Endothelial cell (in vitro differentiated cells): ENCODE measurements at places on chromosomes 5 and 9. TPM values are rescaled to one million over a fixed set of nuclear protein-coding genes. Genes with fewer than 3 reads are reported as not detected.

MAMDC2 gene
- 0.10 TPM for total RNA-seq

PLAC8L1 gene
- 0.80 TPM for total RNA-seq

KIF2A gene
- total RNA-seq: 56.8 TPM

ALDH1B1 gene
- total RNA-seq: 18.7 TPM

GRCh38 chr9:72524820-72525540 lies 3.6 kb downstream of the TMC1 start:
- DNase-seq: no peak

GRCh38 chr9:92510747-92511146 lies 25.0 kb downstream of the ECM2 start:
- DNase-seq: no peak

DNA sequence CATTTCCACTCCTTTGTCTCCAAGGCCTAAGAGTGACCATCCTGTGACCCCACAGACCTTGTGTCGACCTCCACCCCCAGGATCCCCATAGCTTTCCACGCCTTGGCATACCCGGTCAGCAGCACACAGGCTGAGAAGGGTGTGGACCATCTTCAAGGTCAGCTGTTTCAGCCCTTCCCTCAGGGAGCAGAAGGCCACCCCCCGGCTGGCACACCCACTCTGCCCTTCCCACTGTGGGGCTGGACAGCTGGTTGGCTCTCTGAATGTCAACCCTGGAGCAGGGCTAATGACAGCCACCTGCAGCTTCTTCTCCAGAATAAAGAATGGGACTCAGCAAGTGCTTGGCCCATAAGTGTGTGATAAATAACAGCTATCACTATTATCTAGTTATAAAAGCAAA lies 93.1 kb downstream of the OLFM1 start:
- no peak for DNase-seq

- no peak for DNase-seq
These were observed 158.6 kb downstream of the SEMA6A start for GRCh38 chr5:116415989-116416388.

DNA sequence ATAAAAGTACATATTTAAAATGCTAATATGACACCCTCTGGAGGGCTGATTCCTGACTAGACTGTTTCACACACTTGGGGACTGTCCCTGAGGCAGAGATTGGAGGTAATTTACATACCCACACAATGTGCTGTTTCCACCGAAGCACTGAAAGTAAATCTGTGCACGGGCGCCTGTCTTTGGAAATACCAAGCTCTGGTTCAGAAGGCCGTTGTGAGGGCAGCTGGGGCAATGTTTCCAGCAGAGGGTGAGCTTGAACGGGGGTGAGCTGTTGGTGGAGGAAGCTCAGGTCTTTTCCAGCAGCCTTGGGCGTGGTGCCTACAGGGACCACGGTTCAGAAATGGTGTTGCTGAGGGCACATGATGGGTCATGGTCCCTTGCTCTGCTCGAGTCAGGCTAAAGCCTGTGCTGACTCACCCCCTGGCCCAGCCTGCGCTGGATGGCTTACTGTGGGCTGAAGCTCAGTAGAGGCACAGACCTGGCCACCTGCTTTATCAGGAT lies 25.8 kb upstream of the HMCN2 start:
- DNase-seq: no peak

- no peak for DNase-seq
These were observed 76.3 kb downstream of the CACNA1B start for GRCh38 chr9:137953683-137954438.

DNA sequence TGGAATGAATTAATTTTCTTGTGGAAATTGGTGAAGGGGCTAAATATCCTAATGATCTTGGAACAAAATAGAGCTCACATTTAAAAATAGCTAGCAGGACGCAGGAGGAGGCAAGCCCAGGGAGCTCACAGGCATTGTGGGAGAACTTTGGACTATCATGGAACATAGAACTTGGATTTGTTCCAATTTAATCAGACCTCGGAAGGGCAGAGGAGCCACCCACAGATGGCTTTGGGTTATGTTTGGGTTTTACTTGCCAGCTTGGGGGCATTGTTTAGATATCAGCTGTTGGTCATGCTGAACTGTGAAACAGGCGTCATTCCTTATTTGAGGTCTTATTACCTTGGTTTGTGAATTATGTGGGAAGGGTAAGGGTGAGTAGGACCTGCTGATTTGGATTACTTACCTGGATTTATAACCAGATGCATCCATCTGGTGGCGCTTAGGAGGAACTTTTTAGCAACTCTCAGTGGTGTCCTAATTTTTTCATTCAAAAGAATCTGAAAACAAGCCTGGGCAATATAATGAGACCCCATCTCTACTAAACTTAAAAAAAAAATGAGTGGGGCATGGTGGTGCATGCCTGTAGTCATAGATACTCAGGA lies 14.1 kb upstream of the PTGR1 start:
- no peak for DNase-seq

DNA sequence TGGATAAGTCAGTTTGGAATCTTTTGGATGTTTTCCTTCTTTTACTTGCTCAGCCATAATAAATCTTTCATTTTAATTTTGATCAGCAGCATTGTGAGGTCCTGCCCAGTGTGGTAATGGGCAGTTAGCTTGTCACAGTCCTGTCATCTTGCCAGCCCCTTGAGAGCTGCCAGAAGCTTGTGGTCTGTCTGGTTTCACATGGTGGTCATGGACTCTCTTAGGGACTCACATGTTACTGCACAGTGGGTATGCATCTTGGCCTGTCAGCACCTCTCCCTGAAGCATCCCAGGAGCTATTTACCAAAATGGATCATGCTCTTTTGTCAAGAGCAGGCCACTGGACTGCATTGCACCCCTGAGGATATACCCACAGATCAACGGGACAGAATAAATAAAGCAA lies 60.3 kb downstream of the DAPK1 start:
- DNase-seq: no peak

- DNase-seq: no peak
These were observed 1642.7 kb upstream of the WWC1 start for GRCh38 chr5:166648736-166649135.

DNA sequence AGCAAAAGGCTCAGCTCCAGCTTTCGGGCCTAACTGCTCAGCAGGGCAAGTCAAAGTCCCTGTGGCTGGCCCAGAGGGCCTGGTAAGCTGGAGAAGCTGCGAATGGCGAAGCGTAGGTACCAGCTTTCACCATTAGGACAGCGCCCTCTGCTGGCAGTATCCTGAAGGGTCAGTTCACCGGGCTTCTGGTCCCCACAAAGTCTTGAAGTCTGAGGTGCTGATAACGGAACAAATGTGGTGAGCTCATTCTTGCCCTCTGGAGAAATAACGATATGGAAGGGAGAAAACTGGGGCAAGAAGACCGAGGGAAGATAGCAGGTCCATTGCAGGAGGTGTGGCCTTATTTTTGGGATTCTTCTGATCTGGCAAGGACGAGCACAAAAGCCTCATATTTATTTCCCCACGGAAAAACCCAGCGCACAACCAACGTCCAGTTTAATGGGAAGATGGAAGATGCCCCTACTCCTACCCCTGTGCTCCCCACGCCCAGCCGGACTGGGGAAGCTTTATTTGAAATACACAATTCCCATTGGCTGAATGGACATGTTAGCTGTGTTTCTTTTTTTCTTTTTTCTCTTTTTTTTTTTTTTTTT lies 7.2 kb downstream of the SOWAHA start:
- peak; percentile 90 for DNase-seq

- no peak for DNase-seq
These were observed 10.6 kb downstream of the CDH12 start for GRCh38 chr5:22842574-22842973.

GRCh38 chr5:33848554-33848953 lies 43.2 kb downstream of the ADAMTS12 start:
- DNase-seq: no peak

GRCh38 chr5:15267966-15268365 lies 232.0 kb upstream of the FBXL7 start:
- DNase-seq: no peak

DNA sequence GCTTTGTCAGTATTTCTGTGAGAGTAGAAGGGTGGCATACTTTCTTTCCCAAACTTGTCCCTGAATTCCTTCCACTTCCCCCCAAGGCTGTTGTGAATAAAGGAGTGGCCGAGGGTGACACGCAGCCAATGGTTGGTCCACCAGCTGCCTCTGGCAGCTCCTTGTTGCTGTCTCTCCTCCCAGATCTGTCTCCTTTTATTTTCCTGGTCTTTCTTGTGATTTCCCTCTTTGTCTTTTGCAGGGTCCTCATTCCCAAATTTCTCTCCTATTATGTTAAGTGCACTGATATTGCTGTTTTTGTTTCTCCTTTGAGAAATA lies 137.5 kb upstream of the HMHB1 start:
- no peak for DNase-seq

DNA sequence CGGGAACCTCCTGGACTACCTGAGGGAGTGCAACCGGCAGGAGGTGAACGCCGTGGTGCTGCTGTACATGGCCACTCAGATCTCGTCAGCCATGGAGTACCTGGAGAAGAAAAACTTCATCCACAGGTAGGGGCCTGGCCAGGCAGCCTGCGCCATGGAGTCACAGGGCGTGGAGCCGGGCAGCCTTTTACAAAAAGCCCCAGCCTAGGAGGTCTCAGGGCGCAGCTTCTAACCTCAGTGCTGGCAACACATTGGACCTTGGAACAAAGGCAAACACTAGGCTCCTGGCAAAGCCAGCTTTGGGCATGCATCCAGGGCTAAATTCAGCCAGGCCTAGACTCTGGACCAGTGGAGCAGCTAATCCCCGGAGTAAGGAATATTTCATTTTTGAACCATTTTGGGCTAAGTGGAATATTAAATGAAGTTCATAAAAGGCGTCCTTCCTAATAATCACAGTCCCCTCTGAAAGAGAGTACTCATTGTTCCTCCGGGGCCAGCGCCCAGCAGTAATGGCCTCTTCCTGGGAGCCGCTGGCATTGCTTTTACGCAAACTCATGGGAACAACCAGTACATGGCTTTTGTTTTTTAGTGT lies 23.6 kb downstream of the QRFP start:
- no peak for DNase-seq

- DNase-seq: no peak
These were observed 34.9 kb downstream of the APBA1 start for GRCh38 chr9:69637193-69637816.

- no peak for DNase-seq
These were observed 86.3 kb upstream of the PHYKPL start for GRCh38 chr5:178318893-178319292.
